Activated CD4-positive, alpha-beta T cell treated with anti-CD3 and anti-CD28 coated beads, Interleukin-2, amount 50 U/mL, for 1 hour (primary cell): ENCODE measurements at places on chromosomes 16 and 17.

- DNase-seq: no peak
Observed at GRCh38 chr16:4313563-4314531, 2.0 kb upstream of the GLIS2 start.

- DNase-seq: no peak
Observed at GRCh38 chr17:46722662-46723285, 95.7 kb downstream of the WNT3 start.

DNA sequence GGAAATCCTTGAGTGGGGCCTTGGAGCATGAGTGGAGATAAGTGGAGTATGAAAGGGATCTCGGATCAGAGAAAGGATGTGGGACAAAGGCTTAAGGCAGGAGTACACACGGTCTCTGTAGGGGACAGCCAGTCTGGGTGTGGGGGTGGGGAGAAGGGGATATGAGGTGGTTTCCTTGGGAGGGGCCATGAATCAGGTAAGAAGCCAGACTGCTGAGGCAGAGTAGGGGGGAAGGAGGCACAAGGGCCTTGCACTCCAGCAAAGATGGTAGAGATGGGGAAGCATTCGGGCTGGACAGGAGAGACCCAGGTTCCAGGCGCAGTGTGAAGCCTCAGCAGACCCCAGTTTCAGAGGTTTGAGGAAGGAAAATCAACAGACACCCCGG, 1.6 kb downstream of the HSD11B2 start:
- DNase-seq: no peak

GRCh38 chr16:8886593-8887430, 4.7 kb downstream of the LITAFD start:
- DNase-seq: no peak

GRCh38 chr16:2734844-2735515, 15.0 kb upstream of the PRSS27 start:
- DNase-seq: no peak

GRCh38 chr16:74052016-74052415, 244.6 kb upstream of the PSMD7 start:
- DNase-seq: no peak

- DNase-seq: no peak
Observed at GRCh38 chr16:337437-337836, 15.1 kb downstream of the AXIN1 start.

DNA sequence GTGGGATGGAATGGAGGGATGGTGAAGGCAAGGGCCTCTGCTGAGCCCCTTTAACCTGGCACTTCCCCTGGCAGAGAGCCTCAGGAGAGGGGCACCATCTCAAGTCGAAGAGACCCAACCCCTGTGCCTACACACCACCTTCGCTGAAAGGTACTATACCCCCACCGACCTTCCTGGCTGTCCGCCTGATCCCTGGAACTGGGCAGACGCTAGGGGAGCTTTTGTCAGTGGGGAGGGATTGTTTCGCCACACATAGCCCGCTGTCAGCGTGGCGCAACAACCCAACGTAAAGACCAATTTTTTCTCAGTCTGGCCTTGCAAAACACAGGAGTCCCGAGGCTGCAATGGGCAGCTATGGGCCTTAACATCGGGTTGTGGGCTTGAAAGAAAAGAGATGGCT, 3.1 kb downstream of the PPP1R1B start:
- DNase-seq: no peak

DNA sequence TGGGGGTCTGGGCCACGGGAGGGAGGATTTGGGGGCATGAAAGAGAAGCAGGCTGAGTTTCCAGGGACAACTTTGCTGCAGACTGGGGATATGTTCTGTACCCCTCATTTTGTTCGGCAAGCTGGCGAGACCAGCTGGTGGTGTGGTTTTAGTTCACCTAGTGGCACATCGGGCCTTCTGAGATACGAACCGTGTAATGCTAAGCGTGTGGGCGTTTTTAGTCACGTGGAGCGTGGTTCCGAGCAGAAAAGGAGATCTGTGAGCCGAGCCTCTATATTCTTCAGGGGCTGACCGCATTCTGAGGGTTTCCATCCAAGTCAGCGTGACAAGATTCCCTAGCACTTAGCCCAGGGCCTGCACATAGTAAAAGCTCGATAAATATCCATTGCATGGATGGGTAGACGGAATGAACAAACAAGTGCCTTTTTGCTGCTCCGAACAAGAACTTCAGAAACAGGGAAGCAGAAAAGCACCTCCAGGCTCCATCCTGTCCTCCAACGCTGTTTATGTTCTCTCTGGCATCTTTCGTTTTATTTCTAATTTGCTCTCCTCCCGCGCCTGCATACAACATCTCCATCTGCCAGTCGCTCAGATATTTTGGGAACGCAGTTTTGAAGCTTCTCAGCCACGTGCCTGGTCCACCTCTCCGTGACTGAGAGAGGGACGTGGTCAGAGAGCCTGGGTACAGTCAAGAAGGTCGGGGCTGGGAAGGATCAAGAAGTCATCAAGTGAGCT, 5.8 kb downstream of the SYT17 start:
- no peak for DNase-seq

DNA sequence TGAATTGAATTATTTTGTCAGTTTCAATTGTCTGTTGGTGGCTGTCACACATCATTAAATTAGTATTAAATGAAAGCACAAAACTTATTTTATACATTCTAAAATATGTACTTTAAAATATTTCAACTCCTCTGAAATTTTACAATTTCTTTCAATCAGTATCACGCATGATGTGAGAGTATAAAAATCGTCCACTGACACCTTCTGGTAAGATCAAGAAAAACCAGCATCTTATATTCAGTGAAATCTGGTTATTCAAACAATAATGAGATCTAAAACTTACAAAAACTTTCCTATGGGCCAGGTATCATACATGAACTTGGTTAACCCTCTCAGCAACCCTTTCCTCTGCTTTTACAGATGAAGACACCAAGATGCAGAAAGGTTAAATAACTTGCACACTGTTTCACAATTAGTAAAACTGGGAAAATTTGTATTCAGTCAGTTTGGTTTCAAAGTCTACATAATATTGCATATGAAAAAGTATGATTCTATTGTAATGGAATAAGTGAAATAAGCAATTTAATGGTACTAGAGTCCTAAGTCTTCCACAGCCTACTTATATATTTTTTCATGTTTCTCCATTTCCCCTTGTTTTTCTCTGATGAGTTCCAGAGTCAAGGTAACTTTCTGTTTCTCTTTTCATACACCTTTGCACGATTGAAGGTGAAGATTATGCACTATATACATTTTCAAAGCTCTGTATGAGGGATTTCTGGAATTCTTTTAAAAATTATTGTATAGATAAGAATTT, 58.7 kb downstream of the EFCAB5 start:
- no peak for DNase-seq

DNA sequence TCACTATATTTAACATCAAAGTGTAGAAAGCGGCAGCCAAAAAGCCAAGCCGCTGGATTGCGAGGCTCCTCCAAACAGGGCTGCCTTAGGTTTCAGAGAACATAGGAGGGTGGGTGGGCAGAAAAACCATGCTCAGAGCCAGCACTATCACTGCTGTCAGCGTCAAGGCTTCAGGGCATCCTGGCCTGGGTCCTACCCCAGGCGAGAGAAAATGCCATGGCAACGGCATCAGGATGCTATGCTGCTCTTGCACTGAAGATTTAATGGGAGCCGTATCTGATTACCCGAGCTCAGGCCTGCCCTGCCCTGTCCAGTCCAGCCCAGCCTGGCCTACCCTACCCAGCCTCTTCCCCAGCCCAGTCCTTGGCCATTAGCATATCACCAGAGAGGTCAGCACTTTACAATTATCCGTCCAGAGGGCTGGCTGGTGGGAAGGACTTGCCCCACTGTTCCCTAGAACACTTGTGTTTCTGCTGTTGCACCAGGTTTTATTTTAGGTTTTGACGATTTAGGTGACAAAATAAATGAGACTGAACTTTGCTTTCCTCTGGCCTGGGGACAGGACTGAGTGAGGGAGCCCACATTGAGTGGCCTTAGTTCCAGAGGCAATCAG, 61.1 kb downstream of the TOM1L2 start:
- DNase-seq: no peak

DNA sequence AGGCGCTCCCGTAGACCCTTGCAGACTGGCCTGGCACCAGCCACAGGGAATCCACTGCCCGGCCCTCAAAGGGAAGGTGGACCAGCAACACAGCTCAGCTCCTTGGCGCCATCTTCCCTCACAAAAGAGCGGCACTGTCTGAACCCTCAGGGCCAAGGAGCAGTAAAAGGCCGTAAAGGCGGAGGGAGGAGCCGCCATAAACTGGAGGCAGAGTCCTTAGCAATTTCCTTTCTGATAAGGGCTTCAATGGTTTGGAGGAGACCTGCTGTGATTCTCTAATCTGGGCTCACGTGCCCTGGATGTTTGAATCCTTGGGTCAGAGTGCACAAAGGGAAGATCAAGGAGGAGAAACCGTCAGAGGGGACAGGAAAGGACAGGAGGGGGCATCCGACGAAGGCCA, 15.5 kb upstream of the AXIN2 start:
- DNase-seq: no peak

- DNase-seq: no peak
Observed at GRCh38 chr16:85168732-85169256, 56.5 kb upstream of the CIBAR2 start.

- DNase-seq: no peak
Observed at GRCh38 chr17:32558326-32558955, 71.6 kb downstream of the CDK5R1 start.

GRCh38 chr16:56048425-56049105, 142.7 kb upstream of the GNAO1 start:
- DNase-seq: no peak

DNA sequence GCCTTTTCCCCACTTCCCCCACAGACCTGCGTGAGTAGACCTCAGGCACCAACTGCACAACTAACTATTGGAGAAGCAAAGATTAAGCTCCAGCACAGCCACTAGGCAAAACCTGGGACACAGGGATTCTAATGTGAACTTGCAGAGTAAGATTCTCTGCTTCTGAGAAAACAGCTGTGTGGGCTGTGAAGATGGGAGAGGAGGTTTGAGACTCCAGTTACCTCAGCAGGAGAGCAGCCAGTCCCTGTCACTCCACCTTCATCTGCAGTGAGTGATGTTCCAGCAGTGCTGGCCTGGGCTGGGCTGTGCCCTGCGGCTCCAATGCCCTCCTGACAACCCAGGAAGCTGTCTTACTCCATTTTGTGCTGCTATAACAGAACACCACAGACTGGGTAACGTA, 18.0 kb upstream of the ABAT start:
- DNase-seq: no peak

GRCh38 chr17:75317671-75318070, 28.4 kb upstream of the SLC25A19 start:
- DNase-seq: no peak

DNA sequence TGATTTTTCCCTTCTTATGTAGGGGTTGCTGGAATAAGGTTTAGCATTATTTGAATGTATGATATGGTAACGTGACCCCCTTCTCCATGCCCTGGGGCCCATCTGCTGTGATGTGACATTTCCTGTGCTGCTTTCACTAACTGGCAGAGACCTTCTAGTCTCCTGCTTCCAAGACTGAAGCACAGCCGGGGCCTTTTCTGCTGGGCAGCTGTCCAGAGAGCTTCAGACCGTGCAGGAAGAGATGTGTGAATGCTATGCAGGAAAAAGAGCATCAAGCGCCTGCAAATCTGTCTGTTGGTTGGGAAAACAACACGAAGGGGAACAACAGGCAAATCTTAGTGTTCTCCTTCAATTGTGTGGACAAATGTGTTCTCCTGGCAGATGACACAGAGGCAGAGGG, 128.5 kb downstream of the SPACA3 start:
- no peak for DNase-seq

- no peak for DNase-seq
Observed at GRCh38 chr16:70490261-70490660, 33.1 kb downstream of the COG4 start.

- DNase-seq: no peak
Observed at GRCh38 chr17:6323626-6324356, 111.1 kb downstream of the AIPL1 start.

DNA sequence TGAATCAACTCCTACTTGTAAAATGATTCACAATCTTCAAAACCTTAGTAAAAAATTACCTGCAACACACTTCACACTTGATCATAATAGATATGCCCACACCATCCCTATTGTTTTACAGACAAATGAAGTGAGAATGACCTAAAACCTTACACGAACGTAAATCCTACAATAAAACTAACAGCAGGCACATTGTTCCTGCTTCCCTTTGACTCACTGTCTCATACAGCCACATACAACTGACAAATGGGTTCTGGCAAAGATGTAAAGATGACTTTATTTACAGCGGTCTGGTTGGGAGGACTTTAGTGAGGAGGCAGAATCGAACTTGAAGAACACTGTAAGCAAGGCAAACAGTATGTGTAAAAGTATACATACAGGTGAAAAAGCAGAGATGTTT, 188.7 kb downstream of the MYO1D start:
- no peak for DNase-seq

- no peak for DNase-seq
Observed at GRCh38 chr17:71628306-71628705, 492.5 kb upstream of the SOX9 start.

GRCh38 chr17:43907998-43908721, 824 bp upstream of the MPP2 start:
- peak; percentile 53 for DNase-seq

DNA sequence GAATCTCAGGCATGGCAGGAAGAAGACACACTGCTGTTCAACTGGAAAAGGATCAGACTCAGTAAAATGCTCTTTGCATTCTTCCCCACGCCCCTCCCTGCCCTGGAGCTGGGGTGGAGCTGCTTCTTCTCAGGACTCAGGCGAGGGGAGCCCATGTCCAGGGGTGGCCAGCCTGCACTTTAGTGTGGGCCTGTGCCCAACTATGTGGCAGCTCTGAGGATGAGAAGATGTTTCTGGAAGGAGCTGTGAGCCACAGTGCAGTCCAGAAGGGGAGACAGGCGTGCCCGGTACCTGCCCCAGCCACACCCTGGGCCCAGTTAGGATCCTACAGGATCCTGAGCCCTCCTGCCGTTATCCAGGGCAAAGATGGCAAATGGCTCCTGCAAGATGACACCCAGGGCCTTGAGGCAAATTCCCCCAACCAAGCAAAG, 120.3 kb downstream of the ANKRD11 start:
- DNase-seq: no peak

DNA sequence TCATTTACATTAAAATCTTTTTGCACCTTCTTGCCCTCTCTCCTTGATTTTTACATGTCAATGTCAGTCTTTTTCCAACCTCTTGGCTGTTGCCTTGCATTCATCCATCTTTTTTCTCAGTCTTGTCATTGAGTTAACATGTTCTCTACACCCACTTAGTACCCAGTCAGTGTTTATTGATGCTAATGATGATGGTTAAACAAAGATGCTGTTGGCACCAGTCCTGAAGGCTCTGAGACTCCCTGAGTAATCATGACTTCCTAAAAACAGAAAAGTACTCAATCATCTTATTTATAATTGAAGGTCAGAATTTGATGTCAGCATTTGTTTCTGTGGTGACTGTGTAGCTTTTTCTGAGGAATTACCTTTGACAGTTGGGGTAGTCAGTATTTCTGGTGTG, 104.5 kb downstream of the NLK start:
- no peak for DNase-seq

GRCh38 chr17:68580236-68580770, 20.9 kb downstream of the FAM20A start:
- no peak for DNase-seq

- peak; percentile 45 for DNase-seq
Observed at GRCh38 chr16:87324411-87325275, 7.5 kb upstream of the C16orf95 start.

GRCh38 chr17:29891131-29891530, 38.9 kb downstream of the SSH2 start:
- no peak for DNase-seq
